ENCODE measurements at places on chromosomes 16 and 17. TPM values are rescaled to one million over a fixed set of nuclear protein-coding genes. Genes with fewer than 3 reads are reported as not detected.

DNA sequence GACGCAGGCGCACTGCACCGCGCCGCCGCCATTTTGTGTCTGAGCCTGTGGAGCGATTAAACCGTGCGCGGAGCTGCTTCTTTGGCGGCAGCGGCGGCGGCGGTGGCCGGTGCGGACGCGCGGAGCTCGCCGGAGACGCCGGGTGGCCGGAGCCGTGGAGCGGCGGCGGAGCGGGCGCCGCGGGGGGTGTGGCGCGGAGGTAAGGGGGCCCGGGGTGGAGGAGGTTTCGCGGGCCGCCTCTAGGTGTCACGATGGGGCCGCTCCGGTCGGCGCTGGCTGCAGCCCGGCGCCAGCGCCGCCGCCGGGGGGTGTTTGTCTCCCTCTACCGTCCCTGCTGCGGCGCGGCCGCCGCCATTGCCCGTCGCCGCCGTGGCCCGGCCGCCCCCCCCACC, at the start of gene CTCF:
CTCF (plus strand) TSS at position 1 of the 392 bp plus-strand sequence. CDS start 48,307 bp downstream, outside the sequence.
- DNase-seq = peak; percentile 92

- no peak for DNase-seq
Observed at GRCh38 chr16:57993897-57994296, 6.6 kb downstream of the ZNF319 start.

GRCh38 chr16:52581530-52581929, 34.6 kb upstream of the TOX3 start:
- no peak for DNase-seq

DNA sequence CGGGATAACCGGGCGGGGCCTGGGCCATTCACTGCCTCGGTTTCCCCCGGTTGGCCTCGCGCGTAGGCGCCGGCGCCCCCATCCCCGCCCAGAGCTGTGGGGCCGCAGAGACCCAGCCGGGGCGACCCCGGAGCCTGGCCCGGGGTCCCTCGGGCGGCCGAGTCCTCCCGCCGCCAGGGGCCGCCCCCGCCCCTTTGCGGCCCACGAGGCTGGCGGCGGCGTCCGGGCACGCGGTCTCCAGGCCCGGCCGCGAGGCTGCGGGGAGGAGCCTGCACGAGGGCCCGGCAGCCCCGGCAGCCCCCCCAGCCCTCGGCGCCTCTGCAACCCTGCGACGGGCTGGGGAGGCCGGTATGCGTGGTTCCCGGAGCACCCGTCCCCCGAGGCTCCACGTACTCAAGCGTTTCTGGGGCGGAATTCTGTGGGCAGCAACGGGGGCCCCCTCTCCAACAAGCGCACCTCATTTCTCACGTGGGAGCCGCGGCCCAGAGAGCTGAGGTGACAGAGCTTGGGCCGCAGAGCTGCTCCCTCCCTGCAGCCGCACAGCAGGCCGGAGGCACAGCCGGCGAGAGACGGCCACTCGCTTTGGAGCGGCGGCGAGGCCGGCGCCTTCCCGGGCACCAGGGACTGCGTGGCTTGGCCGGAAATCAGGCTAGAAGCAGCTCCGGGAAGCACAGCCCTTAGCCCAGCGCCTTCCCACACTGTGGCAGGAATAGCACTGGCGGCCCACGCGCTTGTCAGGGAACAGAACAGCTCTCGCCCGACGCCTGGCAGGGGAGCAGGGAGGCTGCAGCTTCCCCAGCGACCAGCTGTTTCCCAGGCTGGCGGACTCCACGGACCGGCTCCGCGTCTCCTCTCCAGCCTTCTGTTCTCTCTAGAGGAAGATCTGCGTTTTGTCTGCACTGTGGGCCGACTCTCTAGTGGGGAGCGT, 867 bp upstream of the LIMD2 start:
- peak; percentile 59 for DNase-seq

- peak; percentile 27 for DNase-seq
Observed at GRCh38 chr16:23833960-23834685, 1.7 kb upstream of the PRKCB start.

GRCh38 chr17:19911033-19911432, 43.3 kb upstream of the ULK2 start:
- no peak for DNase-seq

DNA sequence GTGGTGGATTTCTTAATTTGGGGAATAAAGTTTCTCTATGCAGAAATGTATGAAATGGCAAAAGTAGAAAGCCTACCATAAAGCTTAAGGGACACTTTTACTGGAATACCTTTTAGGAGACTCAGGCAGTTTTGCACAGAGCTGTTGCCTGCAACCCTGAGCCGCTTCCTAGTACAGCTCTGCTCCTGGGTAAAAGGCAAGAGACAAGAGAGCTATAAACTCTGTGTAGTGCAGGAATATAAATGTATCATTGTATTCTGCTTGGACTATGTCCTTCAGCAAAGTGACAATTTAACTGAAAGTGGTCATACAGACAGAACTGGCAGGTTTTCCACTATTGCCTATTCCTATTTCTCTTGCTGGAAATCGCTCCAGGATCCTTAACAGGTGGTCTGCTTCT, 65.3 kb upstream of the MYOCD start:
- DNase-seq = no peak

DNA sequence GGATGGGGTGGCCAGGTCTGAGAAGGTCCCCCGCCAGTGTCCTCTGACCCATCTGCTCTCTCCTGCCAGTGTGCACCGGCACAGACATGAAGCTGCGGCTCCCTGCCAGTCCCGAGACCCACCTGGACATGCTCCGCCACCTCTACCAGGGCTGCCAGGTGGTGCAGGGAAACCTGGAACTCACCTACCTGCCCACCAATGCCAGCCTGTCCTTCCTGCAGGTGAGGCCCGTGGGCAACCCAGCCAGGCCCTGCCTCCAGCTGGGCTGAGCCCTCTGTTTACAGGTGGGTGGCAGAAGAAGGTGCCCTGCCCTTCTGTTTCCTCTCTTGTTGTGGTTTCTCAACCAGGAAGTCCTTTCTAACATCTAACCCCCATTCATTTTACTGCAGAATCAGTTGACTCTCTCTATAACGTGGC, 7.1 kb downstream of the ERBB2 start:
- no peak for DNase-seq

GRCh38 chr16:12133729-12134128, 157.2 kb downstream of the SNX29 start:
- no peak for DNase-seq

GRCh38 chr17:73061161-73061560, 31.3 kb downstream of the SLC39A11 start:
- no peak for DNase-seq

DNA sequence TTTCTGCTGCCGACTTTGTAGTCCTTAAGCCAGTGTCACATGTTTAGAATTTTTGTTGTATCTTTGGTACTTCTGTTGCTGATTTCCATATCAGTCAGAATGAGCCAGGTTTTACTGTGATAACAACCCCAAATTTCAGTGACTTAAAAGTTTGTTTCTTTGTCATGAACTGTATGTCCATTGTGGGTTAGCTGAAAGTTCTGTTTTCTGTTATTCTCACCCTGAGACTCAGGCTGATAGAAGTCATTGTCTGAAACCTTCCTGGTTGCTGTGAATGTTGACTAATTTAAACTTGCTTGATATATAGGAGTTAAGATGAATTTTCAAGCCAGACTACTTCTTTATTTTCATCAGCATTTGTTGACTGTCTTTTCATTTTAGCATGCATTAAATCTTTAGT, 68.8 kb downstream of the MRTFB start:
- DNase-seq = no peak

GRCh38 chr17:82582709-82583108, 63.2 kb downstream of the FOXK2 start:
- no peak for DNase-seq

DNA sequence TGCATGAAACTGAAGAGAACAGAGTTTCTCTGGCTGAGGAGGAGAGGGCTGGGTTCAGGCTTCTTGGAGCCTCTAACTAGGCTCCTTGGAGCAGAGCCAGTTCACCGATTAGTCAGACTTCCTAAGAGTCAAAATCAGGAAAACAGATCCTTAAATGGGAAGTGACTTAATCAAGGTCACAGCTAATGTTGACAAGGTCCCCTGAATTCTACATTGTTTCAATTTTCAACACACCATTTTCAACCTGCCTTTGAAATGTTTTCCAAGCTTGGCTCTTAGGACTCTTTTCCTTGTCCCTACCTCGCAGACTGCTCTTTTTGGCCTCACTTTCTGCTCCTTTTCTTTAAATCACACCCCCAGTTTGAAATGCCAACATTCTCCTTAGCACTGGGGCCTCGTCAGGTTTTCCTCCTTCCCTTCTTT, 16.3 kb downstream of the MYL4 start:
- DNase-seq = no peak

DNA sequence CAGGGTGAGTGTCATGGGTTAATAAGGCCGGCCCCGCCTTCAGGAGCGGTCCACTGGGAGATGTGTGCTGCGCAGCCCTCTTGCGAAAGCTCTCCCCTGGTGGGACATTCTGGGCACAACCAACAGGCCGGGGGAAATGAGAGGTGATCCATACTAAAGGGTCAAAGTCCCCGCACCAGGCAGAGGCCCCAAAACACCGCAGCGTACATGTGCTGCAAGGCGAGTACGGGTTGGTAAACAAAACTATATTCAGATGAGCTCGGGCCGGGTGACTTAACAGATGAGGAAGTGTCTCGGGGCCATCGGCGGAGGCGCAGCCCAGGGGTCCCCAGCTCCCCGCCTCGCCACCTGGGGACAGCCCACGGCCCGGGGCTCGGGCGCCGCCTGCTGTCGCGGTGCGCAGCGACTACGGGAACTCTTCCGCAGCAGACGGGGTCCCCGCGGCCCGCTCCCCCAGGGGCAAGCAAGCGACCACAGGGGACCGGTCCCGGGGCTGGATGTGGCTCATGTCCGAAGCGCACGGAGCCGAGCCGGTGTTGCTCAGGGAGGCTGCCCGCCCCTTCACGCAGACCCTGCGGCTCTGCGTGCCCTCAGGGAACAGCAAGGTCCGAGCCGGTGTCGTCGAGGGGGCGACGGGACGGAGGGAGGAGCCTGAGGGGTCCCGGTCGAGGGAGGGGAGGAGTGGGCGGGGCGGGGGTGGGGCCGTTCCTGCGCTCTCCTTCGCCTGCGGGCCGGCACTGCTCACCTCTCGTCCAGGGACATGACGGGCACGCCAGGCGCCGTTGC, at the start of gene RAB37:
RAB37 (plus strand) TSS at position 744 of the 786 bp plus-strand sequence; CDS start at position 761, 17 bp downstream.
- peak; percentile 42 for DNase-seq

GRCh38 chr17:77628035-77628434, 330.5 kb upstream of the TNRC6C start:
- DNase-seq = no peak

DNA sequence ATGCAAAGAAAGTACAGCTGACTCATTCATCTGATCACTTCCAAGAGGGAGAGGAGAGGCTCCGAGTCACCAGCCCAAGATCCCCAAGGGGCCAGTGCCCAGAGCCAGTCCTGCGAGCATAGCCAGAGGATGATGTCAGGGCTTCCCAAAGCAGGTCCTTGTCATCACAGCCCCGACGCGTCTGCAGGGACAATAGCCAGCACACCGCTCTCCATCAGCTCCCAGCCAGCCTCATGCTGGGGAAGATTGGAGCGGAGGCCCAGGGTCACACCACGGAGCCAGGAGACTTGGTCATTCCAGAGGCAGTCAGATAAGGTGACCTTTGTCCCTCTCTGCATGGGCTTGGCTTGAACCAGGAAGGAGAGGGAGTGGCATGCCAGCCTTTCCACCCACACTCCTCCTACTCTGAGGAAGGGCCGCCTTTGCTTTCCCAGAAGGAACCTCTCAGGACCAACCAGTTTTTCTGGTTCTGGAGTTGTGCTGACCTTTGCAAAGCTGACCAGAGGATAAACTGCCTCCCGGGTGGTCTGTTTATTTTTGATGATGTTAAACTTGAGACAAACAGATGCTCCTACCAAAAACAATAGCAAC, 58.3 kb upstream of the ARHGAP44 start:
- DNase-seq = no peak

GRCh38 chr16:85722128-85722893, 28.6 kb downstream of the C16orf74 start:
- no peak for DNase-seq

DNA sequence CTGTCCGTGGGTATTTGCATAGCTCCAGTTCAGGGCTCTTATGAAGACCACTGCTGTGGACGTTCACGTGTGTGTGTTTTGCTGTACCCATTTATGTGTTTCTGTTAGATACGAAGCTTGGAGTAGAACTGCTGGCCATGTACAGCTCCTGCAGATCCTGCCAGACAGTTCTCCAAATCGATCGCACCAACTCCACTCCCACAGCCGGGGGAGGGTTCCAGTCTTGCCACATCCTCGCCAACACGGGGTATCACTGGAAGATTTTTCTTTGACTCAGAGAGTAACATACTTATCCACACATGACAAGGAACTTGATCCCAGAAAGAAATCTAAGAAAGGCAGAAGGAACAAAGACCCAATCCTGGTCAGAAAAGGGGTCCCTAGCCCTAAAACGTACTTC, 37.4 kb downstream of the TMEM186 start:
- no peak for DNase-seq

GRCh38 chr16:14001521-14001920, 69.6 kb upstream of the MRTFB start:
- DNase-seq = no peak

DNA sequence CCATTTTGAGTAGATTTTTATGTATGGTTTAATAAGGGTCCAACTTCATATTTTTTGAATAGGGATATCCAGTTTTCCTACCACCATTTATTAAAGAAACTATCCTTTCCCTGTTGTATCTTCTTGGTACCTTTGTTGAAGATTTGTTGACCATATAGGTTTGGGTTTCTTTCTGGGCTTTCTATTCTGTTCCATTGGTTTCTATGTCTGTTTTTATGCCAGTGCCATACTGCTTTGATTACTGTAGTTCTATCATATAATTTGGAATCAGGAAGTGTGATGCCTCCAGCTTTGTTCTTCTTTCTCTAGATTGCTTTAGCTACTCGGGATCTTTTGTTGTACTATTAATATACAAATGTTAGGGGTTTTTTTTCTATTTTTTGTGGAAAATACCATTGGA, 46.5 kb downstream of the PPM1E start:
- no peak for DNase-seq

- DNase-seq = no peak
Observed at GRCh38 chr16:19384656-19385055, 33.0 kb upstream of the TMC5 start.

GRCh38 chr17:59387351-59388068, 56.1 kb downstream of the YPEL2 start:
- no peak for DNase-seq

- no peak for DNase-seq
Observed at GRCh38 chr16:59090541-59090940, 356.4 kb upstream of the GOT2 start.

- no peak for DNase-seq
Observed at GRCh38 chr16:64426131-64426666, 695.7 kb downstream of the CDH11 start.

DNA sequence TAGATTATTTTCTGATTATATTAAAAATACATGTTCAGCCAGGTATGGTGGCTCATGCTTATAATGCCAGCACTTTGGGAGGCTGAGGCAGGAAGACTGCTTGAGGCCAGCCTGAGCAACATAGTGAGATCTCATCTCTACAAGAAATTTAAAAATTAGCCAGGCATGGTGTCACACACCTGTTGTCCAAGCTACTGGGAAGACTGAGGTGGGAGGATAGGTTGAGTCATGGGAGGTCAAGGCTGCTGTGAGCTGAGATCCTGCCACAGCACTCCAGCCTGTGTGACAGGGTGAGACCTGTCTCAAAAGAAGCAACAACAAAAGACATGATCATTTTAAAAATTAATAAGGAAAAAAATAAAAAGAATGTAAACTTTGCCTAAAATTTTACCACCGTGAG, 40.7 kb downstream of the PRAC1 start:
- no peak for DNase-seq

GRCh38 chr16:73015612-73016487, 32.1 kb downstream of the ZFHX3 start:
- DNase-seq = no peak

Gene LGALS3BP
- total RNA-seq = 45.5 TPM

Gene TSPAN10
- total RNA-seq = 1.2 TPM

Gene CA5A
- not detected for total RNA-seq

Gene RHBDL1
- total RNA-seq = 2.2 TPM

Gene SLC38A8
- total RNA-seq = not detected

Gene CAVIN1
- 0.52 TPM for total RNA-seq

Gene PRSS36
- total RNA-seq = 0.67 TPM

Gene KRT14
- total RNA-seq = not detected

Measured in CD4-positive, alpha-beta memory T cell (primary cell).